ENCODE measurements at places on chromosomes 1 and 21.

DNA sequence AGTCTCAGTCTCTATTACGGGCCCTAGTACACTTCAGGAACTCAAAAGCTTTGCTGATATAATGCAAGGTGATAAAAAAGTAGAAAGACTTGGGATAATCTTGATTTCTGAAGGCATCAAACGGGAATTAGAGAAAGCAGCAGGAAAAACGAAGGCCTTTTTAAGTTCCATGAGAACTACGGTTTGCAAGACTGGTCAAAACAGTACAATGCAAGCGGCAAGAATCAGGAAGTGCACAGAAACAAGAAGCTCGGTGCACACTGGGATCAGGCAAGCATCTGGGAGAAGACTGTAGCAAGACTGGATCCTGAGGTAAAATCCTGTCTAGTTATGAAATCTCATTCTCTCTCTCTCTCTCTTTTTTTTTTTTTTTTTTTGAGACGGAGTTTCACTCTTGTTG lies 28.6 kb downstream of the NTMT2 start:
- no peak for DNase-seq

- DNase-seq, result no peak
Observed at GRCh38 chr1:175314300-175314699, 121.7 kb upstream of the KIAA0040 start.

GRCh38 chr1:241181471-241181870 lies 175.5 kb downstream of the RGS7 start:
- no peak for DNase-seq

DNA sequence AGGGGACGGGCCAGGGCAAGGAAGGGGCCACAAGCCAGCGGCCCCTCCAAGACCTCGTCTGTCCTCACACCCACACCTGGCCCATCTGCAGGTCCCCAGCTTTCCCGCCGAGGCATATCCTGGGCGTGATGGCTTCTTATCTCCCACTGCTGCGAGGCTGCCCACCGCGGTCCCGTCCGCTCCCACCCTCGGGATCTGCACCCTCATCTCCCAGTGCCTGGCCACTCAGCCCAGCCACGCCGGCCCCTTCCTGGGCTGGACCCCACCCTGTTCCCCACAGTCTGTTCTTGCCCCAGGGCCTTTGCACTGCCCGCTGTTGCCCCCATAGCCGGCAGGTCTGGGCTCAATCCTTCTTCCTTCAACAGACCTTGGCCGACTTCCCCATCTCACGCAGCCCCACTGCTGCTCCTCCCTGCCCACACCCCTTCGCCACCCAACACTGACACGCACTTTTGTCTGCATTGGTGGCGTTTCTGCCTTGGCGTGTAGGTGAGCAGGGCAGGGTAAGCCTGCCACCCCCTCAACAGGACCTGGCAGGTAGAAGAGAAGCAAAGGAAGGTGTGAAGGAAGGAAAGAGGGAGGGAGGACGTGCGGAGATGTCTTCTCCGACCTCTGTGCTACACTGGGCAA lies 4.4 kb upstream of the TTC34 start:
- no peak for DNase-seq

GRCh38 chr21:46006547-46007491 lies 25.2 kb downstream of the COL6A1 start:
- DNase-seq, result no peak

DNA sequence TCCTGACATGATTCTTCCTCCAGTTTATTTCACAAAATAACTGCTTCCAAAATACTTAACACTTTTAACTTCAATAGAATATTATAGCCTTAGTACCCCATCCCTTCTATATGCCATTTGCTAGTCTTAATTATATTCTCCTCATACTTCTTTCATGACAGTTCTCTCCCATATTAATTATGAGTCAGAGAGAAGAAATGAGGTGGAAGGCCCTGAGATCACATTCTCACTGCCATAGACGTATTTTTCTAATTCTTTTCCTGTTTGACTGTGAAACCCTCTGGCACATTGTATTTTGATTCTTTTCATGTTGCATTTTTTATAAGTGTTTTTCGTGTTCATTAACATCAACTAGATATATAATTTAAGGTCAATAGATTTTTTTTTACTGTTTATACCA lies 88.4 kb downstream of the GTF2B start:
- DNase-seq, result no peak

DNA sequence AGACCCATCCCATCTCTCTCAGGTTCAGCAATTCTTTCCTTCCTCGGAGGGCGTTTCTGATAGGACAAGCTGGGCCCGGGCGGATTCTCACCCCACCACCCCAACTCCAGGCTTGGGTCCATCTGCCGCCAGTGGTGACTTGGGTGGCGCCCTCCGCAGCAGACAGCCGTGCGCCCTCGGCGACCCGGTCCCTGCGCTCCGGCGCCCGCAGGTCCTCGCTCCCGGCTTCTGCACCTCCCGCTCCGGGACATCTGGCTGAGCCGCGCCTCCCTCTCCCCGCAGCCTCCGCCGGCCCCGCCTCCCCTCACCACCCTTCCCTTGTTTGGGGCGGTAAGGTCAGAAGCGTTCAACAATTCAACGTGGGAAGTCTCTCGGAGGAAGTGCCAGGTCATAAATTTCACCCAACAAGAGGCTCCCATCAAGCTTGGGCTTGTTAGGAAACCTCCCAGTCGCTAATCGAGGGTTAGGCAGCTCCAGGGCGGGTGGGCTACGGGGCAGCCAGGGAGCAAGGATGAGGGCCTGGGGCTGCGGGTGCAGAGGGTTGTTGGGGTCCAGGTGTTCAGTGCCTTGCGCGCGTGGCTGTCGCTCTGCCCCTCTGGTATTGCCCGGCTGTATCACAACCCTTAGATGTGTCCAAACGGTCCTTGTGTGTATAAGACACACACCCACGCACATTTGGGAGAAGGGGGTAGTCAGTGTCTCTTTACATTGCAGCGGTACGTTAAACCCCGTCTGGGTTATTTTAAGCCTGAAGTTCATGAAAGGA lies 39.8 kb downstream of the OLIG1 start:
- DNase-seq, result no peak

DNA sequence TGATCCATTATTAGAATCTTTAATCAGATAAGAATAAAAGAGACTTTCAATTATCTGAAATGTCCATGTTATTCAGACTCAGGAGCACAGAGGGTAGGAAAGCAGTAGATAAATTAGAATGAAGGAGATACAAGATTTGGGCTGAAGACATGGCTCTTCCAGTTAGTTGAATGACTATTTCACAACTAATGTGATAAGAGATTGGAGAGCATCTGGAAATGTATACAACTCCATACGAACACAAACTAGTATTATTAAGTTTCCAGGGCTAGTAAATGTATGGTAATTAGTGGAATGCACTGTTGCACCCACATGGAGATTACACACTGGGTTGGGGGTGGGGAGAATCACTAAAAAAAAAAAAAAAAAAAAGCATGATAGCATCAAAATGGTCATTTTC lies 618.0 kb downstream of the KIF26B start:
- DNase-seq, result no peak

DNA sequence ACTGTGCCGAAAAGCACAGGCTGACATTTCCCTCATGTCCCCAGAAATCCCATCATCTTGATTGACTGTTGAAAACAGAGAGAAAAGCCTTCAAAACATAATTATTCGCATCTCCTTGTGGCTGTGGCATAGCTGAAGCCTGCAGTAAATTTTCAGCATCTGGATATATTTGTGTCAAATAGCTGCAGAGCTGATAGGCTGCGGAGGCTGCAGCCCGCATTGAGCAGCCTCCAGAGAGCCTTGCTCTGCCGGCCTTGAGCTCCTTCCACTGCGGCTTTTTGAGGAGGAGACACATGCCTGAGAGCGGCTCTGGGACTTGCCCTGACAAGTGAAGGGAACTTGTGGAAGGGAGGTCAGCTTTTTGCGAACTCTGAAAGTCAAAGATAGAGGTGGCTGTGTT lies 144.7 kb downstream of the RYR2 start:
- DNase-seq, result no peak

GRCh38 chr1:40130892-40131291 lies 30.3 kb upstream of the RLF start:
- no peak for DNase-seq

DNA sequence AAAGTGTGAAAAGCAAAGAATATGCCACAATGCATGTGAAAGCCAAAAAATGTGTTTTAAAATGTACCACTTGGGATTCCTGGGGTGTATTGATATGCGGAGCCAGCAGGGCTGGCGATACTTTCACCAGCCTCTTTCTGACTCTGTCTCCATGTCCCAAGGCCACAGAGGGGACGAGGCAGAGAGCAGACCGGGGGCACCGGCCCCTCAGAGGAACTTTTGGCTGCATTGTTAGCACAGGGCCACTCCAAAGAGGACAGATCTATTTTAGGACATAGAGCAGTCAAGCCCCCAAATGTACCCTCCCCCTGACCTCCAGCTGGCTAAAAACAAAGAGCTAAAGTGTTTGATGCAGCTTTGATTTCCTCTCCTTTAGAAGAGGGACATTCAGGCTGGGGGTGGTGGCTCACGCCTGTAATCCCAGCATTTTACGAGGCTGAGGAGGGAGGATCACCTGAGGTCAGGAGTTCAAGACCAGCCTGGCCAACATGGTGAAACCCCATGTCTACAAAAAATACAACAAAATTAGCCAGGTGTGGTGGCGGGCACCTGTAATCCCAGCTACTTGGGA lies 25.6 kb upstream of the ZNF436 start:
- no peak for DNase-seq

DNA sequence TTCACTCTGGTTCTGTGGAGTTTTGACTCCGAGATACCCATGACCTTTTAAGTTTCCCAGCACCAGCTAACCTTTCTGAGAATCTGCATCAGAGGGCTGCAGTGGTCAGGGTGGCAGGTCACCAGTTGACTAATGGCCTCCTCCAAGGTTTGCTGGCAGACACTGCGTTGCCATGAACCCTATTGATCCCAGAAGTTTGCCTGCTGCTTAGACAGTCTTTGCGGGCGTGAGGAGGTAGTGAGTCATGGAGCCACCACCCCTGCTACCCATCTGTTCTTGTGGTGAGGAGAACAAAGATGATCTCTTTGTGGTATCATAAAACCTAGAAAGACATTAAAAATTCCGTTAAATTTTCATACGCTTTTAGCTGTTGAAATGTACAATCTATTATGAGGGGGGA lies 180.4 kb downstream of the FGGY start:
- no peak for DNase-seq
